ENCODE measurements at places on chromosomes 16 and 17.

GRCh38 chr17:79006794-79007503 lies 2.6 kb downstream of the CANT1 start:
- no peak for DNase-seq

DNA sequence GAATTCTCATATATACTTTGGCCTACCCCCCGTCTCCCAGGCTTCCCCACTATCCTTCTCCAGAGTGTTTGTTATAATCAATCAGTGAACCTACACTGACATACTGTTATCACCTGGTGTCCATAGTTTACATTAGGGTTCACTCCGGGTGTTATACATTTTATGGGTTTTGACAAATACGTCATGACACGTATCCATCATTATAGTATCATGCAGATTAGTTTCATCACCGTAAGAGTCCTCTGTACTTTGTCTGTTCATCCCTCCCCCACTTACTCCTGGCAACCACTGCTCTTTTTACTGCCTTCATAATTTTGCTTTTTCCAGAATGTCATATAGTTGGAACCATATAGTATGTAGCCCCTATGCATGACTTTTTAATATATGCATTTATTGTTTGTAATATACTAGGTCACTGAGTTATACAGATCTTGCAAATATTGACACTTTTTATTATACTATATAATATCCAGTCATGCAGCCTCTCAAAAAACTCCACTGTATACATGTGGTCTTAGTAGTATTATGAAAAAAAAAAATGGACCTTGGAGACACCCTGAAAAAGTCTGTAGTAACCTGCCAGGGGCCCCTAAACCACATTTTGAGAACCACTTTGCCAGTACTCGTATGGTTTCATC lies 28.4 kb downstream of the PPM1D start:
- no peak for DNase-seq

GRCh38 chr17:560432-560873 lies 154.2 kb downstream of the VPS53 start:
- no peak for DNase-seq

- no peak for DNase-seq
Measured at GRCh38 chr16:79305074-79305473, 295.5 kb downstream of the MAF start.

DNA sequence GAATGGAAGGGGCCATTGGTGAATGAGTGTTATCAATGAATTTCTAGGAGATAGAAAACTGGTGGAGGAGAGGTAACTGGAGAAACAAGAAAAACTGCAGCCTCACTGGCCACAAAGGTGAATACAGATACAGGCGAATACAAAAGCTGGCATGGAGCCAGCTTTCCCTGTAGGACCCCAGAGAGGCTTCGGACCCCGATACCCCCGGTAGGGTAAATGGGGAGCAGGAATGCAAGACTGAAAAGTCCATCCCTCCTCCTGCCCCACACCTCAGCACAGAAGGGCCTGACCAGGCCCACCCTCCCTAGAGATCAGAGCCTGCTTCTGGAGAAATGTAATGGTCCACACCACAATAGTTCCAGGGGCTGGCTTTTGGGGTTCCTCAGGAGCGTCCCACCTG lies 4.9 kb upstream of the MYLK3 start:
- DNase-seq: no peak

GRCh38 chr16:27472091-27473020 lies 70.4 kb downstream of the IL21R start:
- no peak for DNase-seq
